Stimulated activated naive CD8-positive, alpha-beta T cell treated with anti-CD3 and anti-CD28 coated beads, Interleukin-15, Interleukin-2, amounts not matched to agents 100 U/mL and 50 U/mL, for 24 hours (primary cell): ENCODE measurements at places on chromosomes 1 and 21.

GRCh38 chr1:54796902-54797301, 4.2 kb downstream of the TTC22 start:
- no peak for DNase-seq

GRCh38 chr21:35461700-35462099, 412.6 kb upstream of the RUNX1 start:
- DNase-seq, result no peak

DNA sequence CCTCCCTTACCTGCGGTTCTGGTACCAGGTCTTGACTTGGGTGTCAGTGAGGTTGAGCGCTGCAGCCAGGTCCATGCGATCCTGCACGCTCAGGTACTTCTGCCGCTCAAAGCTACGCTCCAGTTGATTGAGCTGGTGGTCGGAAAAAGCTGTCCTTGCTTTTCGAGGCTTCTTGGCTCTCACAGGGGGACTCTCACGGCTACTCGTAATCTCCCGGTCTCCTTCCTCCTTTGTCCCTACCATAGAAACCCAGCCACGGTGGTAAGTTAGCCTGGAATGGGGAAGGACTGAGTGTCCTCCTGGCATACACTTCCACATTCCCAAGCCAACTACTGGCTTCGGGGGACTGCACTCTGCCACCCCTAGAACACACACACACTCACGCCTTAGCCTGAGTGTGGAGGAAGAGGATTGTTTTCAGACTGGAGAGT, 2.6 kb downstream of the BARHL2 start:
- DNase-seq, result no peak

- peak; percentile 57 for DNase-seq
Measured at GRCh38 chr1:24991697-24992096, 61.6 kb upstream of the RUNX3 start.

DNA sequence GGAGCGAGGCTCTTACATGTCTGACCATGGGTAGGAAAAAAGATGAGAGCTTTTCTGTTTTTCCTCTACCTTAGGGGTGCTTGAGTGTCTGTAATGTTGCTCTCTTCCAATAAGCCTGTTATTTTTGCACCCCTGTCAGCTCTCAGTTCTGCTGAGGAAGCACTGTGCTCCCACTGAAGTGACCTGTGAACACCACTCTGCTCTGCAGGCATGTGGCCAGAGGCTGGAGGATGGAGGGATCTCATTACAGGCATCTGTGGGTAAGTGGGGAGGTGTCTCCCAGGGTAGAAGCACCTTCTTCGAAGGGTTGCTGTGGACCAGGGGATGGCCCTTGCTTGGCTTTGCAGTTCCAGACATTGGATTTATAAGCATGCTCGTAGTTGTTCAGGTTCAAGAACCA, 56.8 kb upstream of the RBM15 start:
- DNase-seq, result no peak

- DNase-seq, result no peak
Measured at GRCh38 chr1:215181518-215181917, 99.0 kb downstream of the KCNK2 start.

- DNase-seq, result no peak
Measured at GRCh38 chr1:59672851-59673572, 141.7 kb upstream of the HOOK1 start.

GRCh38 chr1:180815188-180815587, 97.5 kb upstream of the KIAA1614 start:
- no peak for DNase-seq

DNA sequence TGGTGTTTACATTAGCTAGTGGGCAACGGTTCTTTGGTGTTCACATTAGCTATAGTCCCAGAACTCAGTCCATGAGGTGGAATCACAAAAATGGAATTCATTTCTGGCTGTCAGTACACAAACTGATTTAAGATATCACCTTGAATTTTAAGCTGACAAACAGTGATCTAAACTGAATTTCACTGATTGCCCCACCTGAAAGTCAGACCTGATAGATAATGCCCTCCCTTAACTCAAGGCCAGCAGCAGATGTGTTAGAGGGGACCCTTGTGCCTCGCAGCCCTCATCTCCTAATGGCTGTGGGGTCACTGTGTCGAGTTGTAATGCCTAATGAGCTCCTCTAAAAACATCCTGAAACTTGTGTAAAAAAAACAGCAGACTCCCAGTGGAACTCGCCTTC, 8.6 kb downstream of the ARF1 start:
- no peak for DNase-seq

GRCh38 chr1:93448292-93448982, 519 bp downstream of the FNBP1L start:
- no peak for DNase-seq

DNA sequence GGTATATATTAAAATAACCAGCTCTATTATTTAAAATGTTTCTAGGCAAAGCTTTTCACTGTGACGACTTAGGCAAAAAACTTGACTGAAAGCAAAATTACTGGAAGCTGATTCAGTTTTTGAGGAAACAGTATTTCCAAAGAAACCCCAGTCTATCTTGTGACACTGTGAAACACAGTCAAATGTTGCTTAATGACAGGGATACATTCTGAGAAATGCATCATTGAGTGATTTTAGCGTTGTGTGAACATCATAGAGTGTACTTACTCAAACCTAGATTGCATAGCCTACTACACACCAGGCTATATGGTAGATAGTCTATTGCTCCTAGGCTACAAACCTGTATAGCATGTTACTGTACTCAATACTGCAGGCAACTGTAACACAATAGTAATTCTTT, 116.9 kb upstream of the KCNK1 start:
- no peak for DNase-seq

DNA sequence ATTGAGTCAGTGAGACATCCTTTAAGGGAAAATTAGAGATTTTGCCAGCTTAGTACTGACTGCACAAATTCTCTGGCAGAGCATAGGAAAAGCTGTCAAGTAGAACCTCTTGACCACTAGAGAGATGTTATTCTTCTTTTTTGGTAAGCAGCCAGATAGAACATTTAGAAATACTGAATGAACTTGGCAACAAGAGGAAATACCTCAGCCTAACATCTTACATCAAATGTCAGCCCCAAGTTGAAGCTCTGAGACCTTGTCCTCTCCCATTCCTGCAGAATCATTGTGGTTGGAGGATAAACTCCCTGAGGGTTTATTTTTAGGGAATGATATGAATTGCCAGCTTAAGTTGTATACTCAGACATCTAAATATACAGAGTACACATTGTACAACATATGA, 53.5 kb downstream of the MIGA1 start:
- DNase-seq, result no peak

- no peak for DNase-seq
Measured at GRCh38 chr1:44698138-44698537, 23.6 kb downstream of the ARMH1 start.

GRCh38 chr21:38927776-38928175, 122.0 kb downstream of the ETS2 start:
- no peak for DNase-seq

DNA sequence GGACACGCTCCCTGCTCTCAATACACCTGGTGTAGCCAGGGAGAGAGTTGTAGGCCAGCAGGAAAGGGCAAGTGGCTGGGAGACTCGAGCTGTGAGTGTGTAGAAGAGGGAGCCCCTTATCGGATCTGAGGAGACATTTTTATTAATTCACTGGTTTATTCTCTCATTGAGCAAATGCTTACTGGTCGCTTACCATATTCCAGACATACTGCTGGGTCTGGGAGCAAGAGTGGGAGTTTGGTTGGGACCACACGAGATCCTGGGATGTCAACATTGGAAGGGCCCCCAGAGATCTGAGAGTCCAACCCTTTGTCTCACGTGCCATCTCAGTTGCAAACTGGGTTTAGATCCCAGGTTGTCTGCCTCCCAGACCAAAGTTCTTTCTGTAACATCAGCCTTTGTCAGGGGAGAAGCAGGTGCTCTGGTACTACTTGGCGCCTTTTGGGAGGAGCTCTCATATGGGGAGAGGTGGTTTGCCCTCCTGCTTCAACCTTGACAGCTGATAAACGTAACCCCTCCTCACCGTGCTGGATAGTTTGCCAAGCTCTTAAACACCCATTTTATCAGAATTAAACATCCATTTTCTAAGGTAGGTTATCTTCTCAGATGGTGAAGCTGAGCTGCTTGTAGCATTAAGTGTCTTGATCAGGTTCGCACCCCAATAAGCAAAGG, 742 bp downstream of the TMEM222 start:
- no peak for DNase-seq

GRCh38 chr1:179342740-179343404, 22.9 kb upstream of the AXDND1 start:
- no peak for DNase-seq

DNA sequence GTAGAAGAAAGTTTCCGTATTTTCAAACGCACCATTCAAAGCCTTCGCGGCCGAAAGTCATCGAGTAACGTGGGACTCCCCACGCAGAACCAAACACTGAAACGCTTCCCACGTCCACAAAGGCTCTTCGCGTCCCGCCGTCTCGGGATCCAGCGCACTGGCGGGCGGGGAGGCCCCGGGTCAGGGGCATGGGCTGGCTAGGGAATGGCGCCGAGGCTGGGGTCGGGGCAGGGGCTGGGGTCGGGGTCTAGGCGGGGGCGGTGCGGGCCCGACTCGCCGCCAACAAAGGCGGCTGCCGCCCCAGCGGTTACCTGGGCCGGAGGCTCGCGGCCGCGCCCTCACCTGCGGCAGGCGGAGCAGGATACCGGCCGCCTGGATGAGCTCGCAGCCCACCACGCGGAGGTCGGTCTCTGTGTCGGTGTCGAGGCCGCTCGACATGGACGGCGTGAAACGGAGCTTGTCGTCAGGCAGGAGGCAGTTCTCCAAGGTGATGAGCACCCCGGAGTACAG, 403 bp downstream of the CCNL2 start:
- no peak for DNase-seq

- peak; percentile 14 for DNase-seq
Measured at GRCh38 chr1:65525266-65526048, 105.0 kb downstream of the LEPR start.

- no peak for DNase-seq
Measured at GRCh38 chr1:10878469-10878868, 82.0 kb upstream of the CASZ1 start.

- no peak for DNase-seq
Measured at GRCh38 chr1:13797397-13797796, 97.4 kb downstream of the PRDM2 start.

- no peak for DNase-seq
Measured at GRCh38 chr21:19833082-19833481, 1165.1 kb upstream of the NCAM2 start.

DNA sequence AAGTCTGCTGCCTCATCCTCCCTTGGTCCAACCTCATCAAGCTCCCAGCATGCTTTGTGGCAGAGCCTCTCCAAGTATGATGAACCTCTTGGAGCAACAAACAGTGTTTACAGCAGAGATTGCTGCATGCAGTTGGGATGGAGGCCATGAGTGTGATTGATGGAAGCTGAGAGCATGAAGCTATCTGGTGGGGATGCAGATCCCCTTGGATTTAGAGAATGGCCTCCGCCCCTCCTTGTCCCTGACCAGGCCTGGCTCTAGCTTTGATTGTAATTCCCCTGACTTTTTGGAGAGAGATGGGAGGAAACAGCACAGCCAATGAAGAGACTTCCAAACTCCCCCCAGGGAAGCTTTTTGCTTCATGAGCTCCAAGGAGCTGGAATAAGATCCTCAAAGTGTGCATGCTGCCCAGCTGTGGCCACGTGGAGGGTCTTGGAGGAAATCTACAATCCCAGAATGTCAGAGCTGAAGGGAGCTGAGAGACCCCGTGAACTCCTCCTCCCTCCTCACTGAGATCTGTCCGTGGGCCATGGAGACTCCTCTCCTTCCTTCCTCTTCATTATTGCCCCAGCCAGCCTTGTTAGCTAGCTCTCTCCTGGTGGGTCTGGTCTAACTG, 165.3 kb upstream of the USP24 start:
- no peak for DNase-seq

- no peak for DNase-seq
Measured at GRCh38 chr1:37158113-37158749, 123.9 kb upstream of the GRIK3 start.

- DNase-seq, result no peak
Measured at GRCh38 chr1:32303997-32304622, 12.2 kb downstream of the HDAC1 start.

DNA sequence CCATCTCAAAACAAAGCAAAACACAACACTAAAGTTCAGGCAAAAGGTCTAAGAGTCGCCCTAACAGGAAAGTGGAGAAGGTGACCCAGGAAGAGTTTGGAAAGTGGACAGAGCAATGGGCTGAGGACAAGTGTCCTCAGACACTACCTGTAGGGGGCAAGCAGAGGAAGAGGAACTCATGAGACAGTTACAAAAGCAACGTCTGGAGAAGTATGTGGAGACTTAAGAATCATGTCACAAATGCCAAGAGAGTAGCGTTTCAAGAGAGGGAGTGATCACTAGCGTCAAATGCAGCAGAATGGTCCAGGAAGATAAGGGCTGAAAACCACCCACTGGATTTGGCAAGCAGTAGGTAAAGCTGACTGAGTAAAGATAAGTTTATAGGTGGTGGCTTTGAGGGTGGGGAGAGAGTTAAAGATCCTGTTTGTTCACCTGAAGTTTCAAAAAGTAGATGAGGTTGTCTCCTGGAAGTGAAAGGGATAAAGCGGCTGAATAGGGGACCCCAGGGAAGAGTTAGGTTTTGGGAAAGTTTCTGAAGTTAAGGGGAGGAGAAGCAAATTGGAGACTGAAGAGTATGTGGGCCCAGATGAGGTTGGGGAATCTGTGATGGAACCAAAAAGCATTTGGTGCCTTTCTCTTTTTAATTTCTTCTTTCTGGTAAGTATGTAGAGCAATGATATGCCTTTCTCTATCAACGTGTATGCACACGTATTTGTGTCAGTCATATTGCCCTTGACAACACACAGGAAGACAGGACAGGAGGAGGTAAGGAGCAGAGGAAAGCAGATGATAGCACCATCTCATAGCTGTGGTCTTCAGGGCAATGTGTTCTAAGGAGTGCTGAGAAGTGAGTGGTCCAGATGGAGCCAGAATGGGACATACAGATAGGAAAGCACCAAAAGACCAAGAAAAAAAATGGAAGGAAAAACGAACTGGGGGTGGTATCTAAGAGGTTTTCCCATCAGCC, 3.1 kb downstream of the BSDC1 start:
- DNase-seq, result no peak

GRCh38 chr1:76053021-76053420, 21.5 kb upstream of the ST6GALNAC3 start:
- DNase-seq, result no peak

DNA sequence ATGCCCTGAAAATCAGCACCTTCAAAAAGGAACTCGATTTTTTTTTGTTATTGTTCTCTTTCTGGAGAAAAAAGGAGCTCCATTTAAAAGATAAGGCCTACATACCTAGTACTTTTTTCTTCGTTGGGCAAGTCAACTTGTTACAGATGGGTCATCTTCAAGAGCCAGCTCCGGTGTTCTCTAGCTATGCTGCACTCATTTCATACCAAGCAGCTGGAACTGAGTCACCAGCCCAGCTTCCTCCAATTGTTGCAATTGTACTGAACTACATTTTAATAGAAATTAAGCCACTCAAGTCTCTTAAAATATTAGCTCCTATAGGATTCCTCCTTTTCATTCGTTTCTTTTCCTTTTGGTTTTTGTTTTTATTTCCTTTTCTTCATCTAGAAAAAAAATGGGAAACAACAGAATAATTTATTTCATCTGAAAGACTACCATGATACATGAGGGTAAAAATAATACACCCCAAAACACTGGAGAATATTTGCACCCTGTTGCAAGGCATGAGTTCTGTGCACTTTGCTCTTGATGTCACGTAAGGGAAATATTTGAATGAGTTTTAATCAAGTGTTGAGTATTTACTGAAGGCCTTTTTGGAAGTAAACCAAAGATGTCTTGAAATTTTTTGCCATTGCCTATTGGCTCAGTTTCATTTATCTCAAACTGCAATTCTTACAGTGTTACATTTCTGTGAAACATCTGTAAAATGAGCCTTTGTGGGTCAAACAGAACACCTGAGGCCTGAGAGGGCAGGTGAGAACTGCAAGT, 60.5 kb downstream of the CLIC4 start:
- no peak for DNase-seq

- DNase-seq, result no peak
Measured at GRCh38 chr1:153607381-153607780, 5.6 kb downstream of the S100A16 start.
